ENCODE measurements at places on chromosomes 16 and 17. TPM values are rescaled to one million over a fixed set of nuclear protein-coding genes. Genes with fewer than 3 reads are reported as not detected.

ARL16 gene
- total RNA-seq: 21.0 TPM

- no peak for DNase-seq
These were observed 118.3 kb downstream of the SMG6 start for GRCh38 chr17:2184993-2185931.

DNA sequence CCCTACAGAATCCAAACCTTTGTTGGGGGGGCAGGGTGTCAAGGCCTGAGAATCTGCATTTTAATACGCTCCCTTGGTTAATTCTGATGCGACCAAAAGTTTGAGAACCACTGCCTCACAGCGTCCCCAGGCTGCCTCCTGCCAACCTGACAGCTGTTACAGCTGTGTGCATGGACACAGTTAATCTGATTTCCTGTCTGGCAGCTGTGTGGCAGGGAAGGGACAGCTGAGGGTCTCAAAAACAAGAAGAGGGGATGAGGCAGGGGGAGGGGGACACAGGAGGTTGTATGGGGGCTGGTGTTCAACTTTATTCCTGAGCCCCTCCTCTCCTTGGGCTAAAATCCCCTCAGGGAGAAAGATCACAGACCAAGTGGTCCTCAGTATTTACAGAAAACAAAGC lies 17.5 kb downstream of the HDAC5 start:
- DNase-seq: no peak

DNA sequence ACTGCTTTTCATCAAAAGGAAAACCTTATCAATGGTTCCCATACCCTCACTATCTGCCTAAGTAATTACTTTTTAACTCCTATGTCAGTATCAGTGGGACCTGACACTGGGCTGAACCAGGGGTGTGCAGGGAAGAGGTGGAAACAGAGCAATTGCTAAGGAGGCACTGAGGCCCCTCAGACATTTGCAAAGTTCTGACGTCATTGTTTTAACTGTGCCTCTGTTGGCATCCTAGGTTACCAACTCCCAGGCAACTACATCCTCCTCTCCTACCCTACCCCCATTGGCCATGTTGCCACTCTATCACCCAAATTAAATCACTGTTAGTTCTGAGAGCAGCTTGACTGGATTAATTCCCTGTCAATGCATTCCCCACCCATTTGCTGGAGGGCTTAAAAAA lies 8.0 kb upstream of the WWOX start:
- no peak for DNase-seq

- no peak for DNase-seq
These were observed 1.9 kb upstream of the NAT9 start for GRCh38 chr17:74777901-74778515.

- DNase-seq: no peak
These were observed 18.8 kb downstream of the MAP1LC3B start for GRCh38 chr16:87410968-87411367.

- no peak for DNase-seq
These were observed 22.4 kb downstream of the PLD6 start for GRCh38 chr17:17183744-17184143.

DNA sequence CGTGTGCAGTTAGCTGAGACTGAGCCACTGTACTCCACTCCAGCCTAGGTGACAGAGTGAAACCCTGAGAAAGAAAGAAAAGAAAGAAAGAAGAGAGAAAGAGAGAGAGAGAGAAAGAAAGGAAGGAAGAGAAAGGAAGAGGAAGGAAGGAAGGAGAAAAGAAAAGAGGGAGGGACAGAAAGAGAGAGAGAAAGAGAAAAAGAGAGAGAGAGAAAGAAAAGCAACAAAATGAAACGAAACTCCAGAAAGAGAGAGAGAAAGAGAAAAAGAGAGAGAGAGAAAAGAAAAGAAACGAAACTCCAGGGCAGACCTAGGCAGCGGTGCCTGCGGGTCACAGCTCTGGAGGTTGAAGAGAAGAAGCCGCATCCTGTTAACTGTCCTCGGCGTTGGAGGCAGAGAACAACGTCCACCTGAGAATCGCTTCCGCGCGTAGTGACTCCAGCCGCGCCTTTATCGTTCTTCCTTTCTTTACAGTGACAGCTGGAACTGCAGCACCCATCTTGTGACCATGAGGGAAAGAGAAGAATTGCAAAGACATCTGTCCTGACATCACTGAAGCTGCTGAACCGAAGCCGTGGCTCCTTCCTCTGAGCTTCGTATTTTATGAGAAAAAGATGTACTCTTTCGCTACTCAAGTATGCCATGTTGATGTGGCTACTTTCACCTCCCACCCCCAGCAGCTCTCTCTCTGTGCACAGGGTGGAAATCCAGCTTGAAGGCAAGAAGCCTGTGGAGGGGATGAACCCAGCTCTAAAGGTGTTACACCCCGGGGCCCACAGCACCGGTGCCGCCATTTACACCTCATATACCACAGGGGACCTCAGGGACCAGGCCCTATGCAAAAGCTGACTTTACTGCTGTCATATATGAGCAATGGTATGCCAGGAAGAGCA lies 56.9 kb upstream of the DOC2B start:
- DNase-seq: no peak

- DNase-seq: no peak
These were observed 26.4 kb upstream of the SLC7A5 start for GRCh38 chr16:87895641-87896141.

Data from dermis blood vessel endothelial cell (primary cell).